Tibial nerve (tissue), 4 donors: ENCODE measurements at places on chromosomes 13 and 19. TPM values are rescaled to one million over a fixed set of nuclear protein-coding genes. Genes with fewer than 3 reads are reported as not detected.

GRCh38 chr13:35518337-35518946, 42.0 kb upstream of the MAB21L1 start:
- DNase-seq, result no peak

ZNF575 gene
- total RNA-seq, result not detected

- DNase-seq, result no peak
These were observed 62.8 kb upstream of the ATP12A start for GRCh38 chr13:24617256-24618010.

GRCh38 chr13:110236831-110237261, 70.1 kb downstream of the COL4A1 start:
- no peak for DNase-seq

- no peak for DNase-seq
These were observed 2.2 kb downstream of the ANKRD10 start for GRCh38 chr13:110912651-110913051.

CCL25 gene
- total RNA-seq, result not detected

DNA sequence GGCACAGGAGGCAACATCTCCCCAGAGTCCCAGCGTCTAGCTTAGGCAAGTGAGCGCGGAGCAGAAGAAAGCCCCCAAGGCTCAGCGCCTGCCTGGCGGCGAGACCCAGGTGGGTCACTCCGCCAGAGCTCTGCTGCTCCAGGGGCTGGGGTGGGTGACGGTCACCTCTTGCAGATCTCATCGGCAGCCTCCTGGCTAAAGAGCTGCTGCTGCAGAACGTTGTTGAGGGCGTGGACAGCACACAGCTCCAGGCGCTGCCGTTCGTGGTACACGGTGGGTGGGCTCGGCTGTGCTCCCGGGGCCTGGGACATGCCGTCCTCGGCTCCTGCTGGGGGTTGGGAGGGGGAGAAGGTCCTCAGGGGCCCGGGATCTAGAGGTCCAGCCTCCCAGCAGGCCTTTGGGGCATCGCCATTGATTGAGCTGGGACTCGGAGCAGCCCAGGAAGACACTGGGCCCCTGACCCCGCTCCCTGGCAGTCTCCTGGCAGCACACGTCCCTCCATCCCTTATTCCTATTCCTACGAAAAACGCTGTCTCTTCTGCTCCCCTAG, 795 bp downstream of the JOSD2 start:
- DNase-seq, result no peak

DNA sequence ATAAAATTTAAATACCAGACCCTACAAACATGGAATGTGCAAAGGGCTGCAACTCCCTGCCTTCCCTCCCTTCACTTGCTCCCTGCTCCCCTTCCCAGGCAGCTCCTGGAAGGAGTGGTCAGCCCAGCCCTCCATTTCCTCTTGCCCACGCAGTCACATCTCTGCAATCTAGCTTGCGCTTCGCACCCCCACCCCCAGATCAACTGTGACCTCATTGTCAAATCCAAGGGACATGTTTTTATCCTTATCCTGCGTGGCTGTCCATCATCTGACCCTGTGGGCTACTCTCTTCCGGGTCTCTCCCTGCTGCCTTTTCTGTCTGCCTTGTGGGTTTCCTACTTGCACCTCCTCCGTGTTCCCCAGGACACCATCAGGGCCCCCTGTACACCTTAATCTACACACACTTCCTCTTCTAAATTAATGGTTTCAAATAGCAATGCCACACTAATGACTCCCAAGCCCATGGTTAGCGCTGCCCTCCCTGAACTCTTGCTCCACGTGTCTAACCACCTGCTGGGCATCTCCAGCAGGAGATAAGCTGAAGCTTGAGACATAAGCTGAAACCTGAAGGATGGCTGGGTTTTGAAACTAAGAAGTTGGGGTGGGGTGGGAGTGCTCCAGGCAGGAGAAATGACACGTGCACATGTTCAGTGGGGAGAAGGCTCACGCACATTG, 118.3 kb downstream of the USP12 start:
- no peak for DNase-seq

- DNase-seq, result peak; percentile 82
These were observed at the start of gene B3GNT8 for GRCh38 chr19:41426952-41427646. TSS of gene B3GNT8 (minus strand) at chr19:41427374. CDS start at chr19:41426778, 596 bp downstream.

- DNase-seq, result no peak
These were observed at the start of gene AMH for GRCh38 chr19:2249010-2249866. TSS of gene AMH (plus strand) at chr19:2249323. CDS start at chr19:2249333, 10 bp downstream.

DNA sequence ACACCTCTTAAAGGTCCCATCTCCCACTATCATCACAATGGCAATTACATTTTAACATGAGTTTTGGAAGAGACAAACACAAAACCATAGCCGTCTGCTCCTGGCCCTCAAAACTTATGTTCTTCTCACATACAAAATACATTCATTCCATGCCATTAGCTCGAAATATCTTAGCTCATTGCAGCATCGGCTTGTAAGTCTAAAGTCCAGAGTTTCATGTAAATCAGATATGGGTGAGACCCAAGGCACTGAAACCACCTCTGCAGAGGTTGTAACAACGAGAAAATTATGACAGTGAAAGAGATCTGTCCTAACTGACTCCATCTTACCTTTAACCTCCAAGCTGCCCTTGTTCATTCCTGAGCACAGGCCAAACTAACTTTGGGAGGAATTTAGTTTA, 635.0 kb upstream of the SPRY2 start:
- no peak for DNase-seq

- no peak for DNase-seq
These were observed 34.9 kb downstream of the LRCH1 start for GRCh38 chr13:46587807-46588418.

GRCh38 chr19:3333020-3333583, 33.3 kb upstream of the NFIC start:
- DNase-seq, result no peak

- DNase-seq, result no peak
These were observed 303.4 kb downstream of the GPC6 start for GRCh38 chr13:93529961-93530360.

- no peak for DNase-seq
These were observed 11.8 kb downstream of the ANO8 start for GRCh38 chr19:17322854-17323253.

ZNF550 gene
- 8.8 TPM for total RNA-seq

GRCh38 chr19:54969647-54970046, 3.5 kb downstream of the NLRP2 start:
- DNase-seq, result no peak

DNA sequence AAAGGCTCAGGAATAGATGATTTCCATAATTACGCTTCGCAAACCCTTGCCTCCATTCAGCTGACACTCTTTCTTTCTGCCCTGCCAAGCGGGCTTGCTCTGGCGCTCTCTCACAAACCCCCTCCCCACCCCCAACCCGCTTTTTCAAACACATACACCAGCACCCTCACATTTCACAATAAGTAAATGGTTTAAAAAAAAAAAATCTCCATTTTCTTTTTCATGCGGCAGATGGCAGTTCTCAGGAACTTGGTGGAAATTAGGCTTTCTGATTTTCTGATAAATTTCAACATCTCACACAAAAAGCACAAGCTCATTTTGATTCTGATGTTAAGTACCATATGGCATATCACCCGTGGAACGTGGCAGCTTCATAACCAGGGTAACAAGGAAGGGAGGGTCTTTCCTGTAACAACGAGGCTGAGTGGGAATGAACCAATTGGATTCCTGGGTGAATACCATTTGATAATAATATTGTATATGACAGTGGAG, 43.8 kb downstream of the C13orf42 start:
- DNase-seq, result no peak

DNA sequence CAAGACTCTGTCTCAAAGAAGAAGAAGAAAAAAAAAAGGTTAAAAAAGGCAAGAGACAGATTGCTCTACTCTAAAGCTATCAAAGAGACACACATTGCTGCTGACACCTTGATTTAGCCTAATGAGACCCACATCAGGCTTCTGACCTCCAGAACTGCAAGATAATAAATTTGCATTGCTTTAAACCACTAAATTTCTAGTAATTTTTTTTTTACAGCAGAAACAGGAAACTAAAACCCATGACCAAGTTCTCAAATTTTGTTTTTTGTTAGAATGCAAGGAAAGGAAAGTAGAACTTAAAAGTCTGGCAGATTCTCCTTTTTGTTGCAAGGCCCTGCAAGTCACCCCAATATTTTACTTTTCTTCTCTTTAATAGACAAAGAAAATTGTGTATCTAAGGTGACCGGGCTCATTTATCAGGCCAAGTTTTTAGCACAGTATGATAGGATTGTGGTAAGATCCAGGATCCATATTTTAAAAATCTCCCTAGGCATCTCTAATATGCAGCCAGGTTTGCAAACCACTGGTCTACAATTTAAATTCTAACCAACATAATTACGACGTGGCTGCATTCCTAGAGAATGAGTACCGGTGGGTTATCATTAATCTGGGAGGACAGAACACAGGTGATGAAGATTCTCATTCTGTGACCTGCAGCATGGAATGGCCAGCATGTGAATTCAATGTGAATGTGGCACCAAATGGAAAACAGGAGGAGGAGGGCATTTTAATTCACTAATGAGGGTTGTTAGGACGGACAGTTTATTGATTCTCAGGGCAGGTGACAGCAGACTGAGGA, 56.7 kb upstream of the MED4 start:
- no peak for DNase-seq

GRCh38 chr19:46648961-46649960, 11.7 kb downstream of the DACT3 start:
- no peak for DNase-seq

DNA sequence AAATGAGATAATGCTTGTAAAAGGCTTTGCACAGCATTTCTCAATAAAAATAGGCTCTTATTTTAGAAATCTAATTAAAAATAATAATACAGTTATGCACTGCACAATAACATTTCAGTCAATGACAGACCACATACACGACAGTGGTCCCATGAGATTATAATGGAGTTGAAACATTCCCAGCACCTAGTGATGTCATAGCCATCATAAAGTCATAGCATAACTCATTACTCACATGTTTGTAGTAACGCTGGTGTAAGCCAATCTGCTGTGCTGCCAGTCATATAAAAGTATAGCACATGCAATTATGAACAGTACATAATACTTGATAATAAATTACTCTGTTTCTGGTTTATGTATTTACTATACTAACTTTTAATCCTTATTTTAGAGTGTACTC, 12.7 kb upstream of the SERPINE3 start:
- DNase-seq, result no peak

AMER2 gene
- 0.22 TPM for total RNA-seq

GRCh38 chr19:43957891-43958290, 6.9 kb downstream of the ZNF221 start:
- DNase-seq, result no peak

TRPM4 gene
- total RNA-seq, result 22.4 TPM

DNA sequence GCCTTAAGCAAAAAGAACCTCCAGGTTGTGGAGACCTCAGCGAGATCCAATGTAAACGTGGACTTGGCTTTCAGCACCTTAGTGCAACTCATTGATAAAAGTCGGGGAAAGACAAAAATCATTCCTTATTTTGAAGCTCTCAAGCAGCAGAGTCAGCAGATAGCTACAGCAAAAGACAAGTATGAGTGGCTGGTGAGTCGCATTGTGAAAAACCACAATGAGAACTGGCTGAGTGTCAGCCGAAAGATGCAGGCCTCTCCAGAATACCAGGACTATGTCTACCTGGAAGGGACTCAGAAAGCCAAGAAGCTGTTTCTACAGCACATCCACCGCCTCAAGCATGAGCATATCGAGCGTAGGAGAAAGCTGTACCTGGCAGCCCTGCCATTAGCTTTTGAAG, 58.5 kb downstream of the ARHGAP35 start:
- no peak for DNase-seq

GRCh38 chr13:102862624-102863210, 16.9 kb downstream of the ERCC5 start:
- DNase-seq, result no peak

DNA sequence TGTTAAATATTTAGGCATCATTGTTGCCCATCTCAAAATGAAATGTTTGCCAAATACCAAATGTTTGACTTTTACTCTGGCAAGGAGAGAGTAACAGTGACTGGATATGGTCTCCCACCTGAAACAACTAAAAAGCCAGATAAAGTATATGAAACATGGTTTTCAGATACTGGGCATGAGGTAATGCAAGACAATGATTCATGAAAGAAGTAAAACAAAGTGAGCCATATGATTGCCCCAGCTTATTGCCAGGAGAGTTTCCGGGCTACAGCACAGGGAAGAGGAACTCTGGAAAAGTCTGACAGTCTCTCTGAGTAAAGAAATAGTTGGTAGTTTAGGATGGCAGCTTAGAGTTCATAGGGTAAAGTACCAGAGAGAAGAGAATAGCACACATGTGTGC, 354.6 kb downstream of the DNAJC15 start:
- no peak for DNase-seq

CABP5 gene
- total RNA-seq, result not detected

DNA sequence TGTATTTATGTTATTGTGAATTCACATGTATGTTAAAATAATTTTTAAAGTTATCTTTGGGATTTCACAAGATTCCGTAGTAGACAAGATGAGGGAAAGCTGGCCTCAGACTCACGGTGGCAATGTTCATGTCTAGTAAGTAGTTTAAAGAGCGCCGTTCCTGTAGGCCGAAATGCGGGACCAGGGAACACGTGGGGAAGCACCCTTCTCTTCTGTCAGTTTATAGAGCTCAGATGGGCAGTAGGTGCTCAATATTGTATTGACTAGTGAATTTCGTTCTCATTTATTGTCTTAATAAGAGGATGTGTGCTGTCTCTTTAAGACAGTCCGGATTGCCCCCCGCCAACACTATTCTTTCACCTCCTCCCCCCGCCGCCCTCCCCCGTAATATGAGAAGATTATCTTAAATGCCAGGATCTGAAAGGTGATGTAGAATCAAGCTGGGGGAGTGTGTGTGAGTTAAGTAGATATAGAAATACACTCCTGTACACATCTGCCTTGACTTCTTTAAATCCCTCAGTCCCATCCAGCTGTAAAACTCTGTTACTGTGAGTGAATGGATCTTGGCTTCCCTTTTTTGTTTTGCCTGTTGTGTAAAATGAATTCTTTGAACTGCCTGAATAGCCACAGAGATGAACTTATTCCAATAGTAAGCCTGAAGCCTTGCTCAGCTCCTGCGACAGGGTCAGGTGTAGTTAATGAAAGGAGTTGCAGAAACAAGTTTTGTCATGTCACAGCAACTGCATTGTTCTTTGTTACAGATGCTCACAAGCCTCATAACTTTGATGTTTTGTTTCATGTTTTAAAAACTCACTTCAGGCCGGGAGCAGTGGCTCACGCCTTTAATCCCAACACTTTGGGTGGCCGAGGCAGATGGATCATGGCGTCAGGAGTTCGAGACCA, 1.3 kb downstream of the LAMP1 start:
- no peak for DNase-seq

GRCh38 chr19:55406826-55407549, 600 bp downstream of the UBE2S start:
- no peak for DNase-seq
